Osteoblast (primary cell): ENCODE measurements at places on chromosomes 12 and 14. TPM values are rescaled to one million over a fixed set of nuclear protein-coding genes. Genes with fewer than 3 reads are reported as not detected.

Gene MUCL1
- not detected in 2 replicates for total RNA-seq

Gene HCAR2
- not detected in 2 replicates for total RNA-seq

Gene IL23A
- total RNA-seq = not detected in 2 replicates

Gene PIANP
- total RNA-seq = not detected in 2 replicates

Gene PLEKHD1
- under 0.01 TPM in 2 replicates for total RNA-seq

Gene LRRC23
- 7.1 and 7.6 TPM in 2 replicates for total RNA-seq
